ENCODE measurements at places on chromosomes 1 and 21.

GRCh38 chr1:113434081-113434873, 44.0 kb downstream of the MAGI3 start:
- no peak for DNase-seq

DNA sequence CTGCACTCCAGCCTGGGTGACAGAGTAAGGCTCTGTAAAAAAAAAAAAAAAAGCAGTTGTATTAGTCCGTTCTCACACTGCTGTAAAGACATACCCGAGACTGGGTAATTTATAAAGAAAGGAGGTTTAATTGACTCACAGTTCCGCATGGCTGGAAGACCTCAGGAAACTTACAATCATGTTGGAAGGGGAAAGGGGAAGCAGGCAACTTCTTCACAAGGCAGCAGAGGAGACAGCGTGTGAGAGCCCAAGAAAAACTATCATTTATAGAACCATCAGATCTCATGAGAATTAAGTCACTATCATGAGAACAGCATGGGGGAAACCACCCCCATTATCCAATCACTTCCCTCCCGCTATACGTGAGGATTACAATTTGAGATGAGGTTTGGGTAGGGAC, 151.7 kb upstream of the NR5A2 start:
- DNase-seq: no peak

GRCh38 chr1:186708694-186709097, 28.5 kb upstream of the PTGS2 start:
- no peak for DNase-seq

GRCh38 chr1:40750451-40750908, 33.1 kb upstream of the KCNQ4 start:
- DNase-seq: no peak

- DNase-seq: no peak
These were observed 615 bp downstream of the GPR161 start for GRCh38 chr1:168135921-168136708.

GRCh38 chr1:244137725-244138124, 86.6 kb downstream of the ZBTB18 start:
- DNase-seq: no peak

GRCh38 chr1:25820247-25821111, 725 bp downstream of the MTFR1L start:
- peak; percentile 51 for DNase-seq

GRCh38 chr1:243680860-243681259, 169.2 kb downstream of the AKT3 start:
- no peak for DNase-seq

DNA sequence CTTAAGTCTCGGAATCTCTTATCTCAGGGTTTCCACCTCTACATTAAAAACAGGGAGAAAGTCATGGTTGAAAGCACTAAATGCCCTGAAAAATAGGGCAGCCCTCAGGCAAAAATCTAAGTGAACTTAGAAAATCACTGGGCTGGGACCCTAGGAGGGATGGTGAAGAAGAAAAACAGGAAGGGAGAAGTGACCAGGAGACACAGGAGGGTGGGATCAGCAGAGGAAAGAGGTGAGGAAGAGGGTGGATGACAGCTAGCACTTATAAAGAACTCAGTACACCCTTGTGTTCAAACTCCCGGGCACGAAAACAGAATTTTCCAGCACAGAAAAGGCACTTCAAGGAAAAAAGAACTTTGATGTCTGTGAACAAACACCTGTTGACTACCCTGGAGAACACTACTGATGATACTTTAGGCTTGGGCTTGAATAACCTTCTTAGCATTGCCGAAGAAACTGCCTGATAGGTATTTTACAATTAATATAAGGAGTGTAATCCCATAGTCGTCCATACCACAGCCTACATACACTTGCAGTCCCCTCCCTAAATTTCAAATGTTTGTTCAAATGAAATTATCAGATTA, 2.0 kb downstream of the CHML start:
- DNase-seq: no peak

- DNase-seq: no peak
These were observed 4.3 kb upstream of the CSF1 start for GRCh38 chr1:109906160-109906838.

DNA sequence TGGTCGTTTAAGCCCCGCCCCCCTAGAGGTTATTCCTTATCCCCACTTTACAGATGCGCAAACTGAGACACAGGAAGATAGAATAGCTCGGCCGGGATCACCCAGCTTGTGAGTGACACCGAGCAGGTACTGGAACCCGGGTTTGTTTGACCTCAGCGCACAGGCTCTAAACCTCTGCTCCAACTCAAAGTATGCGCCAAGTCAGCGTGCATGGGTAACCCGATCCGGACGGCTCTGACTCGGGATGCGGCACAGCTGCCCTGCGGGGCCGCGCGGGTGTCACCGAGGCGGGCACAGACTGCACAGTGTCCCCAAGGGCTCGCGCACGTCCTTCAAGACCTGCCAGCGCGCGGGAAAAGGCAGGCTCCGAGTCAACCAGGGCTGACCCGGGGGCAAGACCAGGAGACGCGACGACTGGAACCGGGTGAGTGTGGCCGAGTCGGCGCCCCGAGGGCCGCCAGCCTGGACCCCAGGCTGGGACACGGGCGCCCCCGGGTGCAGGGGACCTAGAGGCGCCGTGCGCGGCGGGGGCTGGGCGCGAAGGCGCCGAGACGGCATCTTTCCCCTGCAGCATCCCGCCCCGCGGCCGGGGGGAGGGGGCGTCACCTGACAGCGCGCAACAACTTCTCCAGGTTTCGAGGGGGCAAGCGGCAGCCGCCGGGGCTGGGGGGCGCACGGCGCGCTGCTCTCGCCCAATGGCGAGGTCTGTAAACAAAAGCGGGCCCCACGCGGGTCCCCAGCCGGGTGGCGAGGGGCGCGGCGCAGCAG, 101.9 kb upstream of the SOD1 start:
- no peak for DNase-seq

GRCh38 chr1:109979489-109980091, 5.0 kb upstream of the AHCYL1 start:
- DNase-seq: no peak

DNA sequence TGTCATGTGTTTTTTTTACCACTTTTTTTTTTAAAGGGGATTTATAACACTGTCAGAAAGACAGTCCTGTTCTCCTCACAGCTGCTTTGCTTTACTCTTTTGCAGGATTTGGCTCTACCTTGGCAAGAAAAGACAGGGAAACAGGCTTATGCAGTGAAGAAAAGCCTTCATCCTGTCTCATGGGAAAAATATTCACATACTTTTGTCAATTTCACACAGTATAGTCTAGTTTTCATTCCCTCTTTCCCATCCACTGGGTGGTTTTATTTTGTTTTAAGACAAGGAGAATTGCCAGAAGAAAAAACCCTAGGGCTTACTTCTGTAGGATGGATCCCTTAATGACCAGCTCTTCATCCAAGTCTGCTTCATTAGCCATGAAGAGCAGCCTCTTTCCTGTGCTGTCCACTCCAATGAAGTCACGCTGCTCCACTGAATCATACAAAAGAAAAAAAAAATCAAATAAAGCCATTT, 60.0 kb downstream of the EIF2B3 start:
- no peak for DNase-seq

- no peak for DNase-seq
These were observed 69.7 kb upstream of the ADAM30 start for GRCh38 chr1:119966020-119966419.

- no peak for DNase-seq
These were observed 25.9 kb upstream of the NID1 start for GRCh38 chr1:236090741-236091147.

- no peak for DNase-seq
These were observed 10.2 kb downstream of the GSTM3 start for GRCh38 chr1:109730666-109731065.

DNA sequence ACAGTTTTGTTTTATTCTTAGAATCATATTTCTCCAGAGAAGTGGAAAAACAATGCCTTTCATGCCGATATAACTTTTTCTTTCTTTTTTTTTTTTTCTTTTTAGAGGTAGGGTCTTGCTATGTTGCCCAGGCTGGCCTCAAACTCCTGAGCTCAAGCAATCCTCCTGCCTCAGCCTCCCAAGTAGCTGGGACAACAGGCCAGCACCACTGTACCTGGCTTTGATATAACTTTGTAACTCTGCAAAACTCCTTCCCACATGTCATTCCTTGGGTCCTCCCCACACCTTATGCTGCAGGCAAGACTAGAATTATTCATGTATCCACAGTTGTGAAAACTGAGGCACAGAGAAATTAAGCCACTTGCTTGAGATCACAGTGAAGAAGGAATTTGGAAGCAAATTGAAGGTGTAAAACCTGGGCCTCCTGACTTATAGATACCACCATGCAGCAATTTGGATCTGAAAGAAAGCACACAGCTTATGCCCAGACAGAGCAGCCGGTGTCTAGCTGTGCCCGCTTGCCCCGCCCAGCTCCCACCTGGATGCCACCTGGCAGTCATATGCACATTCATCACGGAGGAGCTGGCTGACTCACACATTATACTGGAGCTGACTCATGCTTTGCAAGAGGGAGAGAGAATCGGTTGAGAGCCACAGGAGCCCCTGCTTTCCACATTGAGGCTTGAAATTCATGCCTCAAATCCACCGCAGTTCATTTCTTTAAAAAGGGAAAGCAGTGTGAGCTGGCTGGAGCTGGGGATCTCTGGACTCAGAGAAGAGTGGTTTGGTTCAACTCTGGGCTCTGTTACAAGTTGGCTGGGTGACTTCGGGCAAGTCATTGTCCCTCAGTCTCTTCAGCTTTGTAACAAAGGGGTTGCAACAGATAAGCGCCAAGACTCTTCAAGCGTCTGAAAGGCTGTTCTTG, 8.3 kb upstream of the SLC2A1 start:
- DNase-seq: no peak

DNA sequence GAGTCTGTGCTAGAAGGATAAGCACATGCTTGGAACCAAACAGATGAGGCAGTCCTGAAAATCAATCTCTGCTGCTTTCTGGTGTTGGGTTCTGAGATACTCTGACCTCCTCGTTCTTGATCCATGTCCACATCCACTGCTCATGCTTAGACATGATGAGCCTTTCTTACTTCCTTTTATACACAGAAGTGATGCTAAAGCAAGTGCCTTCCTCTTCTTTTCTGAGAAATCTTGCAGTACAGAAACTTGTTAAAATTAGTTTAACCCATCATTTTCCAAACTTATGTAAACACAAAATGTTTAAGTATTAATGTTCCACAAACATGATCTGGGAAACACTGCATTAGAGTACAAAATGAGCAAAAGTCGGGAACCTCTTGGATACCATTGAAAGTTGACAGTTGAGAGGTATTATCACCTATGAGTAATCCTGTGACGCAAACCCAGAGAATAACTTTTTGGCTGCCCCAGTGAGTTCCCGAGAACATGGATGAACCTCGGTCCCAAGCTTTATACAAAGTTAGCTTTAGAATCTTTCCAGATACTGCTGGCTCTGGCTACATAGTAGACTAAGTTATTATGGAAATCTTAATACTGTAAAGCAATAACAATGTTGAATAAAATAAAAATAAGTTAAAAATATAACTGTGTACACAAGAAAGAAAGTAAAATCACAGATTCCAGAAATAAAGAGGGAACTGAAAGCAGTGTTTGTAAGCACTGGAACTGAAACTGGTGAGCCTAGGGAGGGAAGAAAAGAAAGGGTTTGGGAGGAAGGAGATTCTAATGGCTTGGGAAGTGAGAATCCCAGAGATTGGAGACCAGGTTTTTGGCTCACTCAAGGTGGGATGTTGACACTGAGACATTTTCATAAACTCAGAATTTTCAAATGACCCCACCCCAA, 429.3 kb upstream of the RUNX1 start:
- DNase-seq: no peak

All from activated T-helper 1 cell treated with anti-CD3 and anti-CD28 coated beads, Interleukin-2, amount 50 U/mL, for 16 hours (primary cell).